OCI-M1 (cell line): ENCODE measurements at places on chromosomes 1 and 21.

GRCh38 chr21:37965088-37965805 is 49.0 kb upstream of the KCNJ6 start:
- no peak for DNase-seq

GRCh38 chr1:109984456-109985246 is at the start of gene AHCYL1:
Gene AHCYL1, plus strand, starts transcription at chr1:109984765. Its CDS starts 288 bp downstream, at chr1:109985053.
- DNase-seq = peak; percentile 99

- no peak for DNase-seq
These were observed at the start of gene TSPAN1 for GRCh38 chr1:46174448-46175231. Gene TSPAN1, plus strand, starts transcription at chr1:46175087. Its CDS starts 6,021 bp downstream, at chr1:46181108.

DNA sequence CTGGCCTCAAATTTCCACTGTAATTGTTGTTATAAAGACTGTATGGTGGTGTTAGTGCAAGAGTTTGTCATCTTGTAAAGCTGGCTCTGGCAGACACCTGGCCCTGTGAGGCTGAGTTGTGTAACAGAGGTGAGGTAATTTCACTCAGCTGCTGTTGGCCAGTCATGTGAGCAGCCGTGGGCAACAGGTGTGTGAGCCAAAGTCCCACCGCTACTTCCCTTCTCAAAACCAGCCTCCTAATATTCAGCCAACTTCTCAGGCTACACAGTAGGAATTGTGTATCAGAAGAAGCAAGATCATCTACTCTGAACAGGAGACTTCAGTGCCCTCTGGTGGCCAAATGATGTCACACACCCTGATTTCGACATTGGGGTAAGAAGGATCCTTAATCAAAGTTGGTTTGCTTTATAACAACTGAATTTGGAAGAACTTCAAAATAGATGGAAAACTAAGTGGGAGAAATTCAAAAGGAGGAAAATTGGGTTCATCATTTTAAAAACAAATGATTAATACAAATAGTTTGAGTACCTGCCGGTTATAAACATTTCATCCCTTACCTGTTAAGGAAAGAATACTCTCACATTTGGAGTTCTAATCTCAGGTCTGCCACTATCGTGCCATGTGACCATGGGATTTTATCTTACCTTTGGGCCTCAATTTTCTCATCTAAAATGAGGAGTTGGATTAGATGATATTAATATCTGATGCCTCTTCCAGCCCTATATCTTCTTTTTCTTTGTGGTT is 2.6 kb upstream of the CREG1 start:
- peak; percentile 93 for DNase-seq

DNA sequence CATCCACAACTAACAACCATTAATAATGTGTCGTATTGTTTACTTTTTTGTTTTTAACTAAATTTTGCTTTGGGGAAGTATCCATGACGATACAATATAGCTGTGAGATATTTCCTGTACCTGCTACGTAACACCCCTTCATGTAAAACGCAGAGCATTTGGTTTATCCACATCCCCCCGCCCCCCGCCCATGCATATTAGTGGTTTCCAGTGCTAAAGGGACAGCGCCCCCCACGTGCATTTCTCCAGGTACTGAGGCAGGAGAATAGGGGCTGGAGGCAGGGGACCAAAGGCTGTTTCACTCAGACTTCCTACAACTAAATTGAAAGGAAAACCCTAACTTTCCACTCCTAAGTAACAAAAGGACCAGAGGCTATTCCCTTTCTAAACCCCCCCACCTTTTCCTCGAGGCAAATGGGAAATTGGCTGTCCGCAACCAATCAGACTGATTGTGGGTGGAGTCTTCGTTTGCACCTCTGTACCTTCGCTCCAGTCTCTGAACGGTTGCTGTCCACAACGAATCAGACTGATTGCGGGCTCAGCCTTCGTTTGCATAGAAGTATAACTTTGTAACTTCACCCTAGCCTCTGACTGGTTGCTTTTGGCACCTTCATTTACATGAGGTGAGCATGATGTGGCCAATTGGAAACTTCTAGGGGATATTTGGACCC is 12.2 kb upstream of the RIPK4 start:
- DNase-seq = no peak
